ENCODE measurements at places on chromosomes 16 and 17. TPM values are rescaled to one million over a fixed set of nuclear protein-coding genes. Genes with fewer than 3 reads are reported as not detected.

TP53TG3C gene
- total RNA-seq, result not detected

- peaks cover 4% of the 10 kb centered on the region for H3K4me1 ChIP-seq
- peak; percentile 11 for DNase-seq
- no peak overlapping the region for H3K27ac ChIP-seq
- no peaks in the 10 kb centered on the region for H3K36me3 ChIP-seq
- peaks cover 3% of the 10 kb centered on the region for H3K27me3 ChIP-seq
- H3K4me3 ChIP-seq, result no peak overlapping the region
These were observed 80.3 kb upstream of the GOT2 start for GRCh38 chr16:58814348-58814801.

DNA sequence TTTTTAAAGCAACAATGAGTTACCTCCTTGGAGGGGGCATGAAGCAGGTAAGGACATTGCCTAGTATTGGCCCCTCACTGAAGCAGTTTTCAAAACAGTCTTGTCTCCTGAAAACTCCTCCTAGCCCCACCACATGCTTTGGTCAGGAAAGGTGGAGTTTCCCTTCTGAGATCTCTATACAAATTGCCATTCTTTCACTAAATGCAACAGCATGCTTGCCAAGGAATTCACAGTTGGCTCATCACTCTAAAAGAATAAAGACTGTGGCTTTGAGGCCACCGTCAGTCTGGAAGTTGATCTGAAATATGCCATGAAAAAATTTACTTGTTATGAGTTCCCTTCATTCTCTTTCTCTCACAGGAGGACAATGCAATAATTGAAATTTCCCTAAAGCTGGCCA lies 4.2 kb downstream of the TTC19 start:
- H3K27ac ChIP-seq, result no peak overlapping the region
- H3K4me3 ChIP-seq, result no peak overlapping the region
- peaks cover 24% of the 10 kb centered on the region for H3K4me1 ChIP-seq
- H3K27me3 ChIP-seq, result no peaks in the 10 kb centered on the region

DNA sequence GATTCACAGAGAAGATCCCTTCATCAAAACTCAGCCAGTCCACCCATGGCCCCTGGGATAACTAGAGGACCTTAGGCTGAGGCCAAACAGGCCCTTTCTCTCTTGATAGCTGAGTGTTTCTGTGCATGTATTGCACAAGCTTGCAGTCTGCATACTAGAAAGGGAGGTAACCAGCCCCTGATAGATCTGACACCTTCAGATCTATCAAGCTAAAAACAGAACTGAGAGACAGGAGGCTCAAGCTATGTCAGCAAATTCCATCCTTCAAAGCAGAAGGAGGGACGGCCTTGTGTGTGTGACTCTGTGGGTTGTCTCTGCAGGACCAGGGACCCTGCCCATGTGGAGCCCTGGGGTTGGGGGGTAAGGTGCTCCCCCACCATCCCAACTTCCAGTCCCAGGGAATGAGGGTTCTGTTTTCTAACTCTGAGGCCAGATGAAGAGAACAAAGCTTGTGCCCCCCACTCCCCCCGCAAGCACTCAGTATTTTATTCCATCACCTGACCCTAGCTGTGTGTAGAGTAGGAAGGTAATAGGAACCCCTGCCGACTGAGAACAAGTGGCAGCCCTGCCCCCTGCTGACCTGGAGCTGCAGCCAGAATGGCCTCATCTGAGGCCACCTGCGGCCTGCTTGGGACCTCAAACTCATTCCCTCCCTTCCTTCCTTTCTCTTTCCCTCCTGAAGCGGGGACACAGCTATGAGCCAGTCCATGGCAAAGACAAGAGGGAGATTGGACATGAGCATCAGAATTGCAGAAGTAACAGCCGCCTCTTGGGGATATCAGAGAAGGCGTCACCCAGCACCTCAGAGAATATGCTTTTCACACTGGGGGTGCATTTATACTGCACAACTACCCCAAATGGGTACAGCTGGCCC lies 63.8 kb downstream of the SMPD3 start:
- peaks cover 3% of the 10 kb centered on the region for H3K4me1 ChIP-seq
- H3K36me3 ChIP-seq, result no peaks in the 10 kb centered on the region
- H3K27me3 ChIP-seq, result no peaks in the 10 kb centered on the region

KRTAP4-1 gene
- not detected for total RNA-seq

- no peaks in the 10 kb centered on the region for H3K27me3 ChIP-seq
- DNase-seq, result no peak
- no peak overlapping the region for H3K27ac ChIP-seq
- no peaks in the 10 kb centered on the region for H3K4me1 ChIP-seq
- H3K36me3 ChIP-seq, result no peaks in the 10 kb centered on the region
- no peak overlapping the region for H3K4me3 ChIP-seq
These were observed 9.3 kb downstream of the CA7 start for GRCh38 chr16:66853261-66854139.

GRCh38 chr16:58348986-58349385 lies 43.3 kb upstream of the GINS3 start:
- H3K27me3 ChIP-seq, result peaks cover 2% of the 10 kb centered on the region
- no peak overlapping the region for H3K4me3 ChIP-seq
- H3K36me3 ChIP-seq, result no peaks in the 10 kb centered on the region
- no peaks in the 10 kb centered on the region for H3K4me1 ChIP-seq
- H3K27ac ChIP-seq, result no peak overlapping the region

GRCh38 chr17:77429969-77430752 lies 289.4 kb downstream of the SEC14L1 start:
- H3K4me3 ChIP-seq, result no peak overlapping the region
- no peak overlapping the region for H3K27ac ChIP-seq
- no peaks in the 10 kb centered on the region for H3K27me3 ChIP-seq
- peak; percentile 89 for DNase-seq

DNA sequence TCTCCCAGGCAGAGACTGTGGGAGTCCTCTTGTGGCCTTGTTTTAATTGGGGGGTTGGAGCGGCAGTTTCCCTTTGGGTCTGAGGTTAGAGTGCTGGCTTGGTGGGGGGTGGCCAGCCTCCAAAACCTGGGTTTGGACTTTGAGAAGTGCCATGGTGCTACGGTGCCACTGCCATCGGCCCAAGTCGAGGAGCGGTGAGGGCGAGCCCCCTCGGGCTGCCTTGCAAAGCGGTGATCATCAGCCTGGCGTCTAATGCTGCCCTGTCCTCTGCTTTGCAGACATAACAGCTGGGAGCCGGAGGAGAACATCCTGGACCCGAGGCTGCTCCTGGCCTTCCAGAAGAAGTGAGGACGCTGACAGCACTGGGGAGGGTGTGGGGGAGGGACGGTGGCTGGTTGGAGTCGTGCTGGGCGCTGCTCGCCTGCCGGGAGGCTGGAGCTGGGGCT lies 1.2 kb downstream of the CBX2 start:
- H3K36me3 ChIP-seq, result no peaks in the 10 kb centered on the region
- H3K27me3 ChIP-seq, result no peaks in the 10 kb centered on the region
- H3K4me1 ChIP-seq, result peaks cover 28% of the 10 kb centered on the region
- no peak for DNase-seq

DNA sequence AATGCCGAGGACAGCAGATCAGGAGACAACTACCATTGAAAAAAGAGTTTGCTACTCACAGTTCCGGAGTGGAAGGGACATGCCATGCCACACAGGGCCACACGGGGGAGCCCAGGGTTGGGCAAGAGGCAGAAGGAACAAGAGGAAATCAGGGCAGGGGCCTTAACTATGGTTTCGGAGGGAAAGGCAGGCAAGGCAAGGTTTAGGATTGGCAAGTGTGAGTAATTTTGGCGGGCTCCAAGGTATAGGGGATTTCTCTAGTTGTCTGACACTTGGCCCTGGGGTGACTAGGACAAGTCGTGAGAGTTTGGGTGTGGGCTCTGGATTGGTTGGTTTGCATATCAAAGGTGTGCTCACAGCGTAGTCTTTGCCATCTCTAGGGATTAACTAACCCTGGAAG lies 27.0 kb upstream of the NTN1 start:
- H3K27me3 ChIP-seq, result no peaks in the 10 kb centered on the region
- no peak overlapping the region for H3K27ac ChIP-seq
- H3K4me1 ChIP-seq, result no peaks in the 10 kb centered on the region

DNA sequence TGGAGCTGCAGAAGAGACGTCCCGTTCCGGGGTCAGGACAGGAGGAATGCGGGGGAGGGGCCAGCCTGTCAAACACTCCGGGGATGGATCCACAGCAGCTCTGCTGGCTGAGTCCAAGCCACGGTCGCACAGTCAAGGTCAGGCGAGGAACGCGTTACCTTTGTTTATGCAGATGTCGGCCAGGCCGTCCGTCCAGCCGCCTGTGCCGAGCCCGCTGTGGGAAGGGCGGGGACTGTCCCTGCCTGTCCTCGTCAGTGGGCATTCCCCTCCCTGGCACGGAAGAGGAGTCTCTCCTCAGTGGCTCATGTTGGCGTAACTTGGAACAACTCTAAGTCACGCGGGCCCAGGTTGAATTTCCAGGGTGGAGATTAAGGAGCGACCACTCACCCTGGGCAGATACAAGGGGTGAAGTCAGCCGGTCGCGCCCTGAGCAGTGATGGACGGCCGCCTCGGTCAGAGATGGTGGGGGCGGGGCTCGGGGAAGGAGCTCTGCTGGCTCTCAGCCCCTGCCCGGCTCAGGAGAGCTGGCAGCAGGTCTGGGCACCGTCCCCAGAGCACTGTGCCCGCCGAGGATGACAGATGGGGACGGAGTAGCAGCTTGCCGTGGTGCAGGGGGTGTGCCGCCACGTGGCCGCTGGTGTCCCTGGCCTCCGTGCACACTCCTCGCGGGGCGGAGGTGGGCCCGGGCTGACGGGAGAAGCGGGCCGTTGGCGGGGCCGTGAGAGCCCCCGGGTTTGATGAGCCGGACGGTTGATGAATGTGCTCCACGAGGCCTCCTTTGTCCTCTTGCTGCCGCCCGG lies 7.3 kb downstream of the CACNA1H start:
- no peaks in the 10 kb centered on the region for H3K27me3 ChIP-seq
- no peak overlapping the region for H3K27ac ChIP-seq
- H3K36me3 ChIP-seq, result no peaks in the 10 kb centered on the region
- no peaks in the 10 kb centered on the region for H3K4me1 ChIP-seq
- DNase-seq, result no peak
- H3K4me3 ChIP-seq, result no peak overlapping the region

- peaks cover 81% of the 10 kb centered on the region for H3K36me3 ChIP-seq
- no peak overlapping the region for H3K4me3 ChIP-seq
- H3K27ac ChIP-seq, result no peak overlapping the region
- H3K4me1 ChIP-seq, result no peaks in the 10 kb centered on the region
- no peaks in the 10 kb centered on the region for H3K27me3 ChIP-seq
These were observed 10.2 kb downstream of the NLRC3 start for GRCh38 chr16:3566990-3567389.

Data from T-cell (primary cell).